ENCODE measurements at places on chromosomes 1 and 21. TPM values are rescaled to one million over a fixed set of nuclear protein-coding genes. Genes with fewer than 3 reads are reported as not detected.

The LAPTM5 gene
- total RNA-seq = 38.3 TPM

The GNG12 gene
- total RNA-seq = 41.9 TPM

The GJA4 gene
- total RNA-seq = 14.7 TPM

The RNF223 gene
- not detected for total RNA-seq

The RASSF5 gene
- 6.9 TPM for total RNA-seq

The LAX1 gene
- total RNA-seq = not detected

The TCHH gene
- 0.16 TPM for total RNA-seq

The TCHHL1 gene
- total RNA-seq = not detected

The WLS gene
- total RNA-seq = 99.2 TPM

The KLF17 gene
- total RNA-seq = 0.68 TPM

The GUCA2A gene
- total RNA-seq = not detected

The WNT9A gene
- 8.6 TPM for total RNA-seq

The FCRLA gene
- not detected for total RNA-seq

The TNNT2 gene
- total RNA-seq = not detected

The NPHP4 gene
- total RNA-seq = 11.9 TPM

The OVAAL gene
- not detected for total RNA-seq

The S100A12 gene
- total RNA-seq = not detected

The TESK2 gene
- 6.9 TPM for total RNA-seq

The SAMSN1 gene
- 4.6 TPM for total RNA-seq

The NHLH1 gene
- under 0.01 TPM for total RNA-seq

The VAV3 gene
- 3.5 TPM for total RNA-seq

The KIAA1614 gene
- 6.3 TPM for total RNA-seq

The VSIG8 gene
- not detected for total RNA-seq

The ETV3L gene
- total RNA-seq = not detected

The TMPRSS2 gene
- not detected for total RNA-seq

The PCP4L1 gene
- 0.71 TPM for total RNA-seq

The ICOSLG gene
- 0.27 TPM for total RNA-seq

The CDC14A gene
- 11.8 TPM for total RNA-seq

The RSPH1 gene
- total RNA-seq = not detected

The GPR161 gene
- total RNA-seq = 16.6 TPM

The IKBKE gene
- total RNA-seq = 1.6 TPM

The TSSK3 gene
- 2.2 TPM for total RNA-seq

The RAD54L gene
- not detected for total RNA-seq

The SPRR5 gene
- not detected for total RNA-seq

The FLAD1 gene
- 22.8 TPM for total RNA-seq

The RYR2 gene
- total RNA-seq = 22.4 TPM

The APCS gene
- total RNA-seq = not detected

The YBEY gene
- 12.8 TPM for total RNA-seq

The SPRR4 gene
- total RNA-seq = not detected

The HRNR gene
- total RNA-seq = not detected

The IL20 gene
- not detected for total RNA-seq

The GLMN gene
- total RNA-seq = 7.9 TPM

The PLA2G2C gene
- 0.82 TPM for total RNA-seq

The OLFM3 gene
- total RNA-seq = 1.4 TPM

The LCE2B gene
- not detected for total RNA-seq

Measured in sigmoid colon (tissue), 7 donors.